Occipital lobe (tissue), 3 donors: ENCODE measurements at places on chromosomes 11 and 22. TPM values are rescaled to one million over a fixed set of nuclear protein-coding genes. Genes with fewer than 3 reads are reported as not detected.

- DNase-seq, result no peak
Observed at GRCh38 chr11:1969035-1969434, 21.9 kb downstream of the MRPL23 start.

GRCh38 chr11:62546929-62547625 is 471 bp upstream of the AHNAK start:
- no peak for DNase-seq

- peak; percentile 78 for DNase-seq
Observed at GRCh38 chr22:37892566-37893335, 13.3 kb upstream of the MICALL1 start.

DNA sequence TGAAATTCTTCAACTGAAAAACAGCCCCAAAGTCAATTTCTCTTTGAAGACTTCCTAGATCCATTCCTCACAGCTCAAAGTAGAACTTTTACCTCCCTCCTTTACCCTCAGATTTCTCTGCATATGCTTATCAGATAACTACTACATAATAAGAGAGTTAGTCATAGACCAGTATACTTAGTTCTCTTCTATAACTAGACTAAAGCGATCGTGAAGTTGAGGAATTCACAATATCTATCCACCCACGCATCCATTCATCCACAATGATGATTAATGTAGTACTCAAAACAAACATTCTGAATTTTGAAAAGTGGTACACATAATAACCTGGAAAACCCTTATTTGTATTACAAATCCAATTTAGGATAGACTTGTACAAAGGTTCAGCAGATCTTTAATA is 800.9 kb upstream of the TENM4 start:
- DNase-seq, result no peak

- DNase-seq, result no peak
Observed at GRCh38 chr22:35310556-35311550, 11.2 kb downstream of the TOM1 start.

- DNase-seq, result no peak
Observed at GRCh38 chr22:39665661-39666431, 95.3 kb downstream of the CACNA1I start.

GRCh38 chr22:49753961-49754695 is 73.5 kb downstream of the BRD1 start:
- DNase-seq, result no peak

DNA sequence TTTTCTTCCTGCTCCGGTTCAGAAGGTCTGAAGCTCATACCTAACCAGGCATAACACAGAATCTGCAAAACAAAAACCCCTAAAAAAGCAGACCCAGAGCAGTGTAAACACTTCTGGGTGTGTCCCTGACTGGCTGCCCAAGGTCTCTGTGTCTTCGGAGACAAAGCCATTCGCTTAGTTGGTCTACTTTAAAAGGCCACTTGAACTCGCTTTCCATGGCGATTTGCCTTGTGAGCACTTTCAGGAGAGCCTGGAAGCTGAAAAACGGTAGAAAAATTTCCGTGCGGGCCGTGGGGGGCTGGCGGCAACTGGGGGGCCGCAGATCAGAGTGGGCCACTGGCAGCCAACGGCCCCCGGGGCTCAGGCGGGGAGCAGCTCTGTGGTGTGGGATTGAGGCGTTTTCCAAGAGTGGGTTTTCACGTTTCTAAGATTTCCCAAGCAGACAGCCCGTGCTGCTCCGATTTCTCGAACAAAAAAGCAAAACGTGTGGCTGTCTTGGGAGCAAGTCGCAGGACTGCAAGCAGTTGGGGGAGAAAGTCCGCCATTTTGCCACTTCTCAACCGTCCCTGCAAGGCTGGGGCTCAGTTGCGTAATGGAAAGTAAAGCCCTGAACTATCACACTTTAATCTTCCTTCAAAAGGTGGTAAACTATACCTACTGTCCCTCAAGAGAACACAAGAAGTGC is 661 bp upstream of the MALAT1 start:
- peak; percentile 35 for DNase-seq

DNA sequence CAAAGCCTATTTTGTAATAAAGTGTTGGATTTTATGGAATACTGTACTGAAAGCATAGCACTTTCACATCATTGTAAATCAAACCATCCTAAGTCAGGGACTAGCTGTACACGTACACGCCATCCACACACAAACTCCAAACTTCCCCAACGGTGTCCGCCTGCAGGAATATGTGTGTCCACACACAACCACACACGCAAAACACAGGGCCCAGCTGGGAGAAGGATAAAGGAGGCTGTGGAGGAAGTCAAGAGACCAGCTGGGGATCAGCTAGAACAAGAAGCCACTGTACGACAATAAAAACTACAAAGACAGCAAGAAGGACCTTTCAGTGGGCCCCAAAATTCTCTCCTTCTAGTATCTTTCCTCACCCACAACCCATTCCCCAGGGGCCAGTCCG is 1.6 kb downstream of the TRIM29 start:
- no peak for DNase-seq

- DNase-seq, result no peak
Observed at GRCh38 chr22:40764763-40765441, 54.2 kb downstream of the SLC25A17 start.

DNA sequence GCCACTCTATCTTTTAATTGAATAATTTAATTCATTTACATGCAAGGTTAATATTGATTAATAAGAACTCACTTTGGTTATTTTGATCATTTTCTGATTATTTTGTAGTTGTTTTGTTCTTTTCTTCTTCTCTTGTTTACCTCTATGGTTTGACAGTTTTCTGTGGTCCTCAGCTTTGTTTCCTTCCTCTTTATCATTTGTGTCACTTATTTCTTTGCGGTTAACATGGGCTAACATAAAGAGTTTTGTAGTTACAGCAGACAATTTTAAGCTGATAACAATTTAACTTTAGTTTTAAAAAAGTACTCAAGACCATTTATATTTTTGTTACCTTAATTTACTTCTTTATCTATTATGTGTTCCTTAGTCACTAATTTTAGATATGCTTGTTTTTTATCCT is 1032.8 kb upstream of the RAG2 start:
- DNase-seq, result no peak

DNA sequence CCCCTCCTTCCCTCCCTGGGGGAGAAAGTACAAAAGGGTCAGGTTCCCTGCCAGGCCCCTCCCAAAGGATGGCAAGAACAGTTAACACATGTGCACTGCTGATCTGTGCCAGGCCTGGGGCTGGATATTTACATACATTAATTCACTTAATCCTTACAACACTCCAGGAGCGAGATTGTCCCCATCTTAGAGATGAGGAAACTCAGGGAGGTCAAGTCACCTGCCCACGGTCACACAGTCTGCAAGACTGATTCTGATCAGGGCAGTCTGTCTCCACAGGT is 36.5 kb downstream of the NECTIN1 start:
- no peak for DNase-seq

DNA sequence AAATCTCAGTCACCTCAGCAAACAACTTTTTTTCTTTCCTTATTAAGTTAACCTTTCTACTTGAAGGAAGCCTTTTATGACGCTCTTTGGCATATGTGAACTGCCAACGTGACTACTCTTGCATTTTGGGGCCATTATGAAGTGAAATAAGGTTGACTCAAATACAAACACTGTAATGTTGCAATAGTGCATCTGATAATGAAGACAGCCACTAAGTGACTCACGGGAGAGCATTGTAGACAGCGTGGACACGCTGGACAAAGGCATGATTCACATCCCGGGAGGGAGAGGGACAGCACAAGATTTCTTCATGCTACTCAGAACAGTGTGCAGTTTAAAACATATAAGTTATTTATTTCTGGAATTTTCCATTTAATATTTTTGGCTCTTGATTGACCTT is 560.8 kb downstream of the ETS1 start:
- no peak for DNase-seq

DNA sequence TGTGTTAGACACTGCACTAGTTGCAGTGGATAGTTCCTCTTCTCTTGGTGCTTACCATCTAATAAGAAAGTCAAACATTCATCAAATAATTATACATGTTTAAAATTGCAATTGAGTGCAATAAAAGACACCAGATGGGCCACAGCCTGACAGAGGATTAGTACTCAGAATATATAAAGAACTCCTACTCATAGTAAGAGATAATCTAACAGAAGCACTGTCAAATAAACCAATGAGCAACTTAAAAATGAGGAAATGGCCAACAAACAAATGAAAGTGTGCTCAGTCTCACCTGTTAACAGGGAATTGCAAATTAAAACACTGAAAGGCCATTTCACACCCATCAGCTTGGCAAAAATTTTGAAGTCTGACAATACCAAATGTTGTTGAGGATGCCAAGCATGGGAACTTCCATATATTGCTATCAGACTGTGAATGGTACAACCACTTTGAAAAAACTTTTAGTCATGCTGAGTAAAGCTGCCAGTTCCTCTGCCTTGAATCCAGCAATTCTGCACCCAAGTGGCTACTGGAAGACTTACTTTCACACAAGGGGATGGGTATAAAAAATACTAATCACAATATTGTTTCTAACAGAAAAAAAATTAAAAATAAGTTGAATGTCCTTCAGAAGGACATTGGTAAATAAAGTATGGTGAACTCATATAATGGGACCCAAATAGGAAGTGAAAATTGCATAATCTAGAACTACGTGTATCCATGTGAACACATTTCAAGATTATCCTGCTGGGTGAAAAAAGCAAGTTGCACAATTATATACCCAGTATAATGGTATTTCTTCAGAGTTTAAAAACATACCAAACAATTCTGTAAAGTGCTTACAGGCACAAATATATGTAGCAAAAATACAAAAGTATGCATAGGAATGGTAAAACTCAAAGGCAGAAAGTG is 41.4 kb upstream of the CREB3L1 start:
- DNase-seq, result no peak

- DNase-seq, result no peak
Observed at GRCh38 chr11:89521294-89521693, 30.1 kb upstream of the NOX4 start.

- DNase-seq, result no peak
Observed at GRCh38 chr11:45110562-45110961, 35.9 kb upstream of the PRDM11 start.

DNA sequence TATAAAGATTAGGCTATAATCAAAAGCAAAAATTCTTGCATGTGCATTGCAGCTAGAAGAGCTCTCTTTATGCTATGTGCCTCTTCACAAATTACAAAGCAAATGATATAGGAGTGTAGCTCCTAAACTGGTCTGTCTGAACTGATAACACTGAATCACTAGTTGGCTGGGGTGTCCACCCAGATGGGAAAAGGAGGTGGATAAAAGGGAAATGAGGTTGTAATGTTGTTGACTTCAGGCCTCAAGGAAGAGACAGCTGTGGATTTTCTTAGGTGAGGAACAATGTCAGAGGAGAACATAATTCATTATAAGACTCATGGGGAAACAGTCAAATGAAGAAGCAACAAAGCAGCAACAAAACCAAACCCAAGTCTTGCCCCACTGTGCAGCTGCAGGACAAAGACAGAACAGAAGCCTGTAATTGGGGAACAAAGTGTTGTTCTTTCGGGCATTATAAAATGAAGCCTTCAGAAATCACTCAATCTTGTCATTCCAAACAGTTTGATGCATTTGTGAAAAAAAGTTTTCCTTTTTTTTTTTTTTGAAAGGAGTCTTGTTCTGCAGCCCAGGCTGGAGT is 130.1 kb upstream of the DDI1 start:
- no peak for DNase-seq

DNA sequence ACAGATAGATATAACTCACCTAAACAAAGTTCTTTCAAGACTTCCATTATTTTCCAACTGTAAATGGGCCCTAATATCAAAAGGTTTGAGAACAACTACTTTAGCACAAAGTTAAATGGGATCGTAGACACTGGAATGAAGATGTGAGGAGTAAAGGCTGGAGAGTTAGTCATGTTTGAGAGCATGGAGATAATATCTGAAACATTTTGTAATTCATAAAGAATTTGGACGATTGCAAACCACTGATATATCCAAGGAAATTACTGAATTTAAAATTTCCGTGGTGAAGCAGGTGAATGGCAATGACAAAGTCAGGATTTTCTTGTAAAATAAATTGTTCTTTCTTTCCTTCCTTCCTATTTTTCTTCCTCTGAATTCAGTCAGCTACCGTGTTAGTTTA is 564.9 kb downstream of the CNTN5 start:
- no peak for DNase-seq

DNA sequence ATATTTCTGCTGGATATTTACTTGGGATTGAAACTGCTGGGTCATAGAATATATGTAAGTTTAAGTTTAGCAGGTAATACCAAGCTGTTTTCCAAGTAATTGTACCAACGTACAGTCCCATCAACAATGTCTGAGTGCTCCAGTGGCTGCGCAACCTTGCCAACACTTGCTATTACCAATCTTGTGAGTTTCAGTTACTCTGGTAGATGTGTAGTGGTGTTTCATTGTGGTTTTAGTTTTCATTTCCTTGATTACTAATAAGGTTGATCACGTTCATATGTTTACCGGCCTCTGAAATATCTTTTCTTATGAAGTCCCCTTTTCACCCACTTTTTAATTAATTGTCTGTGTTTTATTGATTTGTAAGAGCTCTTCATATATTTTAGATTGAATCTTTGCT is 370.6 kb upstream of the CADM1 start:
- no peak for DNase-seq

GRCh38 chr11:65446446-65447277 is 24.1 kb downstream of the NEAT1 start:
- no peak for DNase-seq

- peak; percentile 32 for DNase-seq
Observed at GRCh38 chr11:132312701-132313111, 942.3 kb downstream of the NTM start.

GRCh38 chr22:19667872-19668740 is 46.2 kb upstream of the SEPTIN5 start:
- DNase-seq, result no peak

GRCh38 chr22:18032455-18033101 is 8.2 kb upstream of the MICAL3 start:
- no peak for DNase-seq

The PRMT3 gene
- 27.6 TPM for total RNA-seq

The ANKRD13D gene
- 49.4 TPM for total RNA-seq

The TEX12 gene
- total RNA-seq, result not detected

The WBP2NL gene
- 4.5 TPM for total RNA-seq

The TSKU gene
- 12.3 TPM for total RNA-seq

The APOL5 gene
- not detected for total RNA-seq

The RCOR2 gene
- 9.5 TPM for total RNA-seq

The TTC36 gene
- 2.7 TPM for total RNA-seq

The MYO18B gene
- 0.31 TPM for total RNA-seq

The UBQLNL gene
- total RNA-seq, result not detected

The OSM gene
- 0.31 TPM for total RNA-seq

The LGALS1 gene
- 119 TPM for total RNA-seq

The CCDC87 gene
- total RNA-seq, result 0.62 TPM
